ENCODE measurements at places on chromosomes 4 and X.

- no peak for DNase-seq
These were observed 45.7 kb downstream of the BEND2 start for GRCh38 chrX:18174971-18175370.

DNA sequence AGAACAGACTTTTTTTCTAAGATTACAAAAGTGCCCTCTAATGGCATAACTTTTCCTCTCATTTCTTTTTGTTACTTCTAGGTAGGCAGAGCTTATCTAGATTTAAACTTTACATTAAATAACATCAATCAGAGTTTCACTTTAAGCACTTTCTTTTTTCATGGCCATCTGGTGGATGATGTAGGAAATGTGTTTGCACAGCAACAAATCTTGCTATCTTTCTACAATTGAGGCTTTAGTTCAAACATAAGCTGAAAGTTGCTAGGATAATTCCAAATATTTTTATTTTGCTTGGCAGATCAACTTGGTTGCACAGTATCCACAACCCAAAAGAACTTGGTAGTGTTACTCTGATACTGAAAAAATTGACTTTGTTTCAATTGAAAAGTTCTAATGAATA, 22.0 kb downstream of the NDNF start:
- no peak for DNase-seq

DNA sequence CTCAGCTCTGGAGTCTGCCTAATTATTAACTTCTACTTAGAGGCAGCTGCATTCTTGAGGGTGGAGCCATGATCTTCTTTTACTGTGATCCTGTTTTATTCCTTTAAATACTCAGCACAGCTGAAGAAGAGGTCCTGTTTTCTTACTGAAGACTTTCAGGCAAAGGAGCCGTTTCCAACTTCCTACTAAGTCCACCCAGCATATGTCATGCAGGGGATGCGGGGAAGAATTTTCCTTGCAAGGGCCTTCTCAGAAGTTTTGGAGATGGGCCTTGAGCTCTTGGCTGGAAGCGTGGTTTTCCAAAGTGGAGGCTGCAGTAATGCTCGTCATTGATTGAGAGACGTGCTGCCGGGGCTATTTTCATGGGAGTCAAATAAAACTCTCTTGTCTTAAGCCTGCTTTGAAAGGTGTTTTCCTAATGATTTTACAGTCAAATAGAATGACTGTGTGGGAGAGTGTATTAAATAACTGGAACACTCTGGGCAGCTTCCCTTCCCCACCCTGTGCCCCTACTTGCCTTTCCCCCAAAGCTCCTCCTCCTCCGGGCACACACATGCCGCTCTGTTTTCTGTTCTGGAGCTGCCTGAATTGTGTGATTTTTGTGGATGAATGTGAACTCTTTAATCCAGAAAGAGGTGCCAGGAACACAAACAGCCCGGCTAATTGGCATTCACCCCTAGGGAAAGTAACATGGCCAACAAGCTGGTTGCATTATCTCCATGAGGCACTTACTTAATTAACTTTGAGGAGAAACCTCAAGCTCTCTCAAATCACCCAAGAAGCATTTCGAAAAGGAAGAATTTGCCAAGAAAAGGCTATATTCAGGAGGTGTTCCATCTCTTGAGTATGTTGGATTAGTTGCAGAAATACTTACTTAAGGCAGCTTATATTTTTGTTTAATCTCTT, 28.1 kb downstream of the FGF2 start:
- no peak for DNase-seq

GRCh38 chrX:41335198-41335957, 1.4 kb downstream of the DDX3X start:
- DNase-seq, result no peak

DNA sequence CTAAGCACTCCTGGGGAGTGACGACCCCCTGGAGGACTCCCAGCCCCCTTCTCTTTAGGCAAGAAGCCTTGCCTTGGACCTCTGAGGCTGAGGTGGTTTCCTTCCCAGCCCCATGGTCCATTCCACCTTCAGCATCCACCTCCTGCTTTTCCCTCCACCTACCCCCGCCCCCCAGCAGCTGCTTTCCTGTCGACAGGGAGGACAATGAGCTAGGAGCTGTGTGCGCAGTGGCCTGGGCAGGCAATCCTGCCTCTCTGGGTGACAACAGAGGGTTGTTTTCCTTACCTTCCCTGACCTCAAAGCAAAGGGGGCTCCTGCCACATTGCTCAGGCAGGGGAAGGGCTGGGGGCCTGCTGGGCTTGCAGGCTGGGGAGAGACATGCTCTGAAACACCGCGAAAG, 123.5 kb downstream of the BCOR start:
- DNase-seq, result no peak

- DNase-seq, result peak; percentile 12
These were observed 580 bp downstream of the NAF1 start for GRCh38 chr4:163166041-163166579.

DNA sequence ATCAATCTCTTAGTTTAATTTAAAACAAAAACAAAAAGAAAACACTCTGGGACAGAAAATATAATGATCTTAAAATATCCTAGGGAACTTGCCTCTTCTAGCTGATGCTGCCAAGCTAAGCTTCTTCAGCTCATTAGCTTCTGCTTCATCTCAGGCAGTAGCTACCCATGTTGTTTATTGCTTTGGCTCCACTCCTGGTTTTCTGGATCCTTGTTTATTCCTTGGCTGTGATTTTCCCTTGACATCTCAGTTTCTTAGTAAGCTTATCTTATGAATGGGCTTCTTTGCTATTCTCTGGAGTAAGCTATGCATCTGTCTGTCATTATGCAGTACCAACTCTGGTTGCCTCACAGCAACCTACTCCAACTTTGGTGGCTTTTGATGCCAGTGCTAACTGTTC, 5.1 kb upstream of the MTHFD2L start:
- DNase-seq, result no peak

- DNase-seq, result no peak
These were observed 158.0 kb downstream of the KCNIP4 start for GRCh38 chr4:21790438-21791029.

GRCh38 chr4:48118081-48118480, 16.0 kb downstream of the TXK start:
- DNase-seq, result no peak

- no peak for DNase-seq
These were observed 263.2 kb downstream of the DMD start for GRCh38 chrX:32948130-32948529.

- DNase-seq, result no peak
These were observed 474.7 kb downstream of the PCDH7 start for GRCh38 chr4:31194823-31195222.

DNA sequence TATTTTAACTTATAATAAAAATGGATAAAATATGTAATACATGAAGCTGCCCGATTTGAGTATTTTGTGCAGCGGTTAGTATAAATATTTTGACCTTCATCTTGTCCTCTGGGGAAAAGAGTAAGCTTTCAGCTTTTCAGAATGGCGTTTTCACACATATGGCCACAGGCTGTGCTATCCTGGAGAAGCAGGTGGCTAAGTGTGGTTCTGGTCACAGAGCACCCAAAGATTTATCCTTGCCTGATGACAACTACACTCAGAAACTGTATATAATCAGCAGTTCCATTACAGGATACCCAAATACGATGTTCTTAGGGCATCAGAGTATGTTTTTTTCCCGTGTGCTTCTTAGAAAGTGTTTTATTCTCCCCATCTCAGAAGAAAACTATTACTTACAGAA, 42.3 kb upstream of the ANK2 start:
- no peak for DNase-seq

GRCh38 chr4:155007660-155008176, 200.7 kb upstream of the NPY2R start:
- no peak for DNase-seq

- peak; percentile 17 for DNase-seq
These were observed 41.1 kb upstream of the WDR1 start for GRCh38 chr4:10157478-10158332.

DNA sequence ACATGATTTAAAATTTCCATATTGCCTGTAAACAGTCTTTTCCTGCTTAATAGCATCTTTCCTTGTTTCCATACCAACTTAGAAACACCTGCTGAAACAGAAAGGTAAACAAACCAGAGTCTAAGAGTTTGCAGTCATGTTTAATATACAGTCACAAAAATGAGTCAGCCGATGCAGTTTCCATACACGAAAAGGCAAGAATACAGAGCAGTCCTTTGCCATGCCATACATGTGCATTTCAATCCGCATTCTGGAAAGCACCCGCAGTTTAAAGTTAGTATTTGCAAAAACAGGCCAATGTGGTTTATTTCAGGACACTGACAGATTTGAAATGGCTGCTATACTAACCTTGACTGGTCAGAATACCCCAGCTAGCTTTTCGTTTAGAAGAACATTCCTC, 32.1 kb downstream of the ASB5 start:
- no peak for DNase-seq

DNA sequence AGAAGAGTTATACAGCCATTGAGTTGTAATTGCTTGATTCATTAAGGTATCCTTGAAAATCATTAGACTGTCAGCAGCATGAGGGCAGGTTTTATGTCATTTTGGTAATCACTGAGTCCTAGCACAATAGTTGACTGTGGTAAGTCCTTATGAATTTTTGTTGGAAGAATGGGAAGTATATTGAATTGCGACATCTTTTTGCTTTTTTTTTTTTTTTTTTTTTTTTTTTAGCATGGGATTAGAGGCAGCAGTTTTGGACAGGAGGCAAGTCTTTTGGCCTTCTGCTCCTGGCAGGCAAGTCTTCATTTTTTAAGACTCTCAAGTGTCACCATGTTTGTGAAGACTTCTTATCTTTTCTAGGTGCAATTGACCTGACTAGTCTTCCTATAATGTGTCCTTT, 29.7 kb downstream of the PRRG1 start:
- DNase-seq, result no peak

DNA sequence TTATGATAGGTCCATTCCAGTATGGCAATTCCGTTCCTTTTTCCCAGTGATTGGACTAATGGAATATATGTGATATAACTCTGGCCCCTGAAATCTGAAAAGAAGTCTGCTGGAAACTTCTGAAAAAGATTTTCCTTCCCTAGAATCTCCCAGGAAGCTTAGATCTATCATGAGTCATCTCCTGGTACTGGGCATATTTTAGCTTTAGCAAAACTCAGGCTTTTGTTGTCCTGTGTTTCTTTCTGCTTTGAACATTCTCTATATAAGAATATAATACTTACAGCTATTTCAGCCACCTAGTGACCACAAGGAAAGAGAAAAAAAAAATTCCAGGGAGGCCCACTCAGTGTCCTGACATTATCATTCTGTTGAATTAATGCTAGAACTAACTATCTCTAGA, 597.2 kb upstream of the GRIA3 start:
- no peak for DNase-seq

- DNase-seq, result no peak
These were observed 166.0 kb downstream of the FBXW7 start for GRCh38 chr4:152369902-152370295.

DNA sequence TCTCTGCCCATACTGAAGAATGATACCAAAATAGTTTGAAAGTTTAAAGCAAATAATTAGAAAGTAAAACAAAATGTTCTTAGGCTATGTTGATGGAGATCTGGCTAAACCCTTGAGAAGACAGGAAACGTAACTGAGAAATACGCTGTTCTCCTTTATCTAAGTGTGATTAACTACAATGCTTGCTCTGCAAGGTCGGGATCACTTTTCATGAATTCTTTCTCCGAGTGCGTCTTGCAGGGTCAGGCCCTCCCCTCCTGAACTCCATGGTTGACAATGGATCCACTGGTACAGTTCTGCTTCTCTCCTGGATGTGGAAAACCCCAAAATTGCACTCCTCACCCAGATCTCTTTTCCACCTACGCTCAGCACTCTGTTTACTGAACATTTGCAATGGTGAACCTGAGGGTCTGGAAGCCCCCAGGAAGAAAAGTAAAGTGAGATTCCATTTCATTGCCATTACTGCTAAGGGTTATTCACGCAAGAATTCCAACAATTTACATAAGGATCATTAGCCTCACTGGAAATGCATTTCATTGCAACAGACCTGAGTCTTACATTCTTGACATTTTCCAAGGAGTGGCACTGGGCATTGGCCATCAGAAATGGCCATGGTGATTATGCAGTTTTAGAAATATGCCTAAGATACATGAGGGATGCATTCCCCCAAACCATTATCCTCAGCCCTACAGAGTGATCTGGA, 24.6 kb upstream of the WWC2 start:
- no peak for DNase-seq

Data from stimulated activated CD4-positive, alpha-beta T cell treated with anti-CD3 and anti-CD28 coated beads, Interleukin-1b, Interleukin-23, amount 100 ng/mL, for 1 hour (primary cell).